ENCODE measurements at places on chromosomes 1 and 21.

- no peak for DNase-seq
Measured at GRCh38 chr1:201507360-201507675, 395 bp upstream of the CSRP1 start.

GRCh38 chr21:35159881-35160280 is 110.8 kb upstream of the RUNX1 start:
- DNase-seq = no peak

- DNase-seq = no peak
Measured at GRCh38 chr1:180291004-180291403, 60.9 kb downstream of the LHX4 start.

- DNase-seq = no peak
Measured at GRCh38 chr1:156898161-156898566, 4.6 kb downstream of the PEAR1 start.

All from DMS79 (cell line).